ENCODE measurements at places on chromosomes 12 and 14.
A peak's percentile ranks its signal among the peaks of the same experiment; 100 is the strongest.

- no peak for DNase-seq
Measured at GRCh38 chr14:92411941-92412340, 89.0 kb downstream of the SLC24A4 start.

- no peak for DNase-seq
Measured at GRCh38 chr12:63319386-63319785, 168.4 kb upstream of the AVPR1A start.

DNA sequence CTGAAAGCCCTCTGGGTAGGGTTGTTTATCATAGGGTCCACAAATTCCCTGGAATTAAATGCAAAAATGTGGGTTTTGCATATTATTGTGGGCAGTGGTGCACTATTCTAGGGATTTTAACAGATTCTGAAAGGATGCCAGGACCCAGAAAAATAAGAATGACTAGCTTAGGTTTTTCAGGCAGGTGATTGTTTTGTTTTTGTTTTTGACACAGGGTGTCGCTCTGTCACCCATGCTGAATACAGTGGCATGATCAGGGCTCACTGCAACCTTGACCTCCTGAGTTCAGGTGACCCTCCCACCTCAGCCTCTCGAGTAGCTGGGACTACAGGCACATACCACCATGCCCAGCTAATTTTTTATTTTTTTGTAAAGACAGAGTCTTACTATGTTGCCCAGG lies 19.2 kb downstream of the GALNT6 start:
- DNase-seq = no peak

DNA sequence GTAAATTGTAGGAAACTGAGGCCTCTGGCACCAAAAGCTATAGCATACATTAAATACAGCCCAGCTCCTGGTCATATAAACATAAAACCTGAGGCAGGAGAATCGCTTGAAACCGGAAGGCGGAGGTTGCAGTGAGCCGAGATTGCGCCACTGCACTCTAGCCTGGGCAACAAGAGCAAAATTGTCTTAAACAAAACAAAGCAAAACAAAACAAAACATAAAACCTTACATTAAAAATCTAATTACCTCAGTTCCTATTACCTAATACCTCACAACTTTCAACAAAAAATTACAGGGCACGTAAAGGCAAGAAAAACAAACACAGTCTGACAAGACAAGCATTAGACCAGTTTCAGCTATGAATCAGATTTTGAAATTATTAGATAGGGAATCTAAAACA lies 36.7 kb downstream of the TMEM116 start:
- no peak for DNase-seq

GRCh38 chr12:127150479-127150878 lies 1116.5 kb upstream of the TMEM132C start:
- DNase-seq = no peak

DNA sequence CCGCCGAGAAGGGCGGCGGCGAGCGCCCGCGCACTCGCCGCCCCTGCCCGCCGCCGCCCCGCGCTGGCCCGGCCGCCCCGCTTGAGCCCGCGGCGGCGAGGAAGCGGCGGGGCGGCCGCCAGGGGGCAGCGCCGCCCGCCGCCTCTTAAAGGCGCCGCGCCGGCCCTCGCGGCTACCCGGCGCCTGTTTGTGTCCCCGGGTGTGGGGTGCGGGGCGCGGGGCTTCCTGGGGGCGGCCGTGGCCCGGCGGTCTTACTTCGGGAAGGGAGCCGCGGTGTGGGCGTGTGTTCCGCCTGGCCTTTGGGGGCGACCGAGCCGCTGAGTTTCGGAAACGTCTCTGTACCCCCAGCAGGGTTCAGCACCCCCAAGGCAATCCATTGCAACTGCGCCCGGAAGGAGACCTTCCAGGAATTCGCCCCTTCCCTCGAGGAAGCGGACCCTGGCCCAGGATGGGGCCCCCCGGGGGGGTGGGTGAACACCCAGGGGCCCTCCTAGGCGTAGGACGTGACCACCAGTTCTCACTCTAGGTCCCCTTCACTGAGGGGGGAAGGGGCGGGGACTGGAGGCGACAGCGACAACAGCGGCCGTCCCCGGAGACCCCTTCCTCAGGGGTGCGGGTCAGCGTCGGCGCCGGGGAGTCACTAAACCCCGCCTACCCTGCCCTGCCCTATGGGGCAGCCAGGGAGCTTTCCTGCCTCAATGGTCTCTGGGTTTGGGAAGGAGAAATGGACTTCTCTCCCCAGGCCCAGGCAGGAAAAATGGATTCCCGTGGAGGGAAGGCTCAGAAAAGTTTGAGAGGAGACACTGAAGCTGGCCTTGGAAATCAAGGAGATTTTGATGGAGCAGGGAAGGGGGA lies at the start of gene ITPK1:
TSS of gene ITPK1 (minus strand) at position 105 of the 855 bp plus-strand sequence. CDS start 762 bp downstream, outside the sequence.
- peak; percentile 18 for DNase-seq

- DNase-seq = no peak
Measured at GRCh38 chr12:92995258-92995903, 66.3 kb upstream of the EEA1 start.

GRCh38 chr12:66620026-66620425 lies 58.9 kb downstream of the GRIP1 start:
- DNase-seq = no peak

DNA sequence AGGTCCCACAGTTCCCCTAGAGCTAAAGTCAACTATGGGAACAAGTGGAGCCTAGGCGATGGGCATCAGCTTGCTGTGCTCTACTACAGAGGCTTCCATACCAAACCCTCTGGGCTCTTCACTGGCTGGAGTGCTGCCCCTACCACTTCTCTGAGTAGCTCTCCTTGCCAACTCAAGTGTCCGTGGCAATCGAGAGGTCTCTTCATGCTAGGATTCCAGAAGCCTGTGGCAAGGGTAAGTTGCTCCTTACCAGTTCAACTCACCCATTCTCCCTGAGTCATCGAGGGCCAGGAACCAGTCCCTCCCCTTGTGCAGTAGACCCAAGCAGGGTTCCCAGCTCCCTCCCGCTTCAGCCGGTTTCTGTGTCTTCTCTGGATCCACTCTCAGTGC lies 76.1 kb downstream of the GALC start:
- no peak for DNase-seq

- DNase-seq = no peak
Measured at GRCh38 chr12:57094208-57095160, 5.6 kb downstream of the NAB2 start.

DNA sequence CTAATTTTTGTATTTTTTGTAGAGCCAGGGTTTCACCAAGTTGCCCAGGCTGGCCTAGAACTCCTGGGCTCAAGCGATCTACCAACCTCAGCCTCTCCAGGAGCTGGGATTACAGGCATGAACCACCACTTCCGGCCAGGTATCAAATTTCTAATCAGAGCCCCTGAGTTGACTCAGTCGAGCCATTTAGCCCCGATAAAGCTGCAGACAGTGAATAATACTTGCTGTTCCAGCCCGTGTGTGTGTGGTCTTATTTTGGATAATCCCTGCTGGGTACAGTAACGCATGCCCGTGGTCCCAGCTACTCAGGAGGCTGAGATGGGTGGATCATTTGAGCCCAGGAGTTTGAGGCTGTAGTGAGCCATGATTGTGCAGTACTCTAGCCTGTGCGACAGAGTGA lies 57.0 kb downstream of the TEAD4 start:
- no peak for DNase-seq

DNA sequence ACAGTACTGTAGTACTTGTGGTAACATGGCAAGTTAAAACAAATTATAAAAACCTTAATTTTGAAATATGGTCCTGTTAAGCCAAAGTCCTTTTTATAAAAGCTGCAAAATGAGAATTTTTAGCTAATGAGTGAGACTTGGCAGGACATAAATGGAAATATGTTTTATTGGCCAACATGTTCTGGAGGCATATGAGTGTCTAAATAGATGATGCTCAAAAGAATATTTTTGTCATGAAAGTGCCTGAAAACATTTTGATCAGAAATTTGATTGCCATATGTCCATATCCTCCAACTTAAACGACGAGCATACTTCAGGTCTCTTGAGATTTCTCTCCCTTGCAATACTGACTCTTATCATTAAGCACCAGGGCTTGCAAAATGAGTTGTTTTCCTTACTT lies 972.6 kb downstream of the TMTC2 start:
- no peak for DNase-seq

DNA sequence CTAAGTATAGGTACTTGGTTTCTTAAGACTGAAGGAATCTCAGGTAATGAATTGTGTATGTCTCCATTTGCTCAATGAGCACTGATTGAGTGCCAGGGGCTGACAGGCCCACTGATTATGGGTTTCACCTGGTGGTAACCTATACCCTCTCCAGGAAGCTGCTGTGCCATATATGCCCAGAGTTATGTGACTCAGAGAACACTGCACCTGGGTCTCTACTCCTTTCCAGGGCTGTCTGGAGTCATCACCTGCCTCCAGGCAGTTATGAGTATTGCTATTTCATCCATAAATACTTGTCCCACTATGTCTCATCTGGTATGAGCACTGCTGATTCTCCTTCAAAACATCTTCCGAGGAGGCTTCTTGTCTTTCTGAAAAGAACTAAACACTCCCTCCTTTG lies 692.9 kb downstream of the BCL11B start:
- no peak for DNase-seq

DNA sequence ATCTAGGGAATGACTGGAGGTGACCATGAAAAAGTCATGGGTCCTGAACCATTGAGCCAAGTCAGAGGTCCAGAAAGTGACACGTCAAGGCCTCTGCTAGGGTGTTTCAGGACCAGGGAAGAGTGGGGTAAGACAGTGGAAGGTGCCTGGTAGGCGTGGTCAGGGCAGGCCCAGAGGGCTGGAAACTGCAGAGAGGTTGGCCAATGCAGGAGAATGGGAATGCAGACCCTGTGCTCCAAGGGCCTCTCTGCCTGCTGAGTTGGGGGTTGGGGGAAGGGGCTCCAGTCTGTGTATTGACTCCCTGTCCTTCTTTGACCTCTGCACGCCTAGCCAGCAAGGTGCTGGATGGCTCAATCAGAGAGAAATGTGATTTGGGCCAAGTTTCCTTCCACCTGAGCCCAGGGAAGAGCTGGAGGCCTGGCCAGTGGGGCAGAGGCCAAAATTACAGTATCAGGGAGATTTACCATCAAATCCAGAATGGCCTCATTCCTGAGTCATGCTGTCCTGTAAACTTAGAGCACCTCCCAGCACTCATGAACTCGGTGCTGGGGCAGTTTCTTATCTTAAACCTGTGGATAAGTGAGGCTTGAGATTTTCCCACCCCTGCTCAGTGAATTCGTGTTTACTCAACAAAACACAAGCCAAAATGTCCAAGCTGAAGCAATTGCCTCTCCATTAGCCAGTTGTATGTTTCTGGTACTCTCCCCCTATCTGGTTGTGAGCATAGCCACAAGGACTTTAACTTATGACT lies 24.4 kb downstream of the IRF2BPL start:
- DNase-seq = no peak

GRCh38 chr12:114025935-114026334 lies 59.8 kb upstream of the RBM19 start:
- DNase-seq = no peak

GRCh38 chr12:43062201-43062895 lies 472.8 kb upstream of the PRICKLE1 start:
- no peak for DNase-seq

- no peak for DNase-seq
Measured at GRCh38 chr12:119211884-119212283, 33.2 kb downstream of the HSPB8 start.

GRCh38 chr12:93229494-93230325 lies 148.0 kb upstream of the NUDT4 start:
- no peak for DNase-seq

DNA sequence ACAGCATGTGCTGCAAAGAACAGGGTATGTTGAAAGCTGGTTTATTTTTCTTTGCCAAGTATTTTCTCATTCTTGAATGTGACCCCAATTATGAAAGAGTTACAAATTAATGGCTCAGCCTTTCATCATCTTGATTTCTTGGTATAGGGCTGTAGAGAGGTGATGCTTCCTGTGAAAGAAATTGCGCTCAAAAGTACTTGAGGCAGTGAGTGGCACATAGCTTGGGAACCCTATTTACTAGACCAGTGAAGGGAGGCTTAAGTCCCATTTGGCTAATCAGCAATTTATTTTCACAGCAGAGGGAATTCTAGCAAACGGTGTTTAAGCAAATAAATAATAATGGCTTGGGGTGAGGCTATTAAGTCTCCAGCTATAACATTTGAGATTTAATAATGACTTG lies 153.9 kb upstream of the MIS18BP1 start:
- no peak for DNase-seq

- no peak for DNase-seq
Measured at GRCh38 chr12:92003701-92004100, 141.9 kb downstream of the BTG1 start.

DNA sequence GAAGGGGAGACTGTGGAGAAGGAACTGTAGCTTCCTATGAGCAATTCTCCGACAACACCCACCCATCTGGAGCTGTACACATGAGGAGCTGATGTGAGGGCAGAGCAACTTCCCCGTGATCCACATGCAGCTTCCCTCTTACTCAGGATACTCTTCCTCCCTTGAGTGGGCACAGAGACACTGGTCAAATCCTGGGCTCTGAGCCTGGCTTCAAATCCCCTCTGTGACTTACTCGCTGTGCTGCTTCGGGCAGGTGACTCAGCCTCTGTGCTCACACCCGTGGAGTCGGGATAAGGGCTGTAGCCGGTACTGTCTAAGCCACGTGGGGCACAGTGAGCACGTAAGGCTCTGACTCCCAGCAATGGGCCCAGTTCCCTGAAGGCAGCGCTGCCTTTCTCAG lies 31.1 kb downstream of the ZFYVE21 start:
- DNase-seq = no peak

DNA sequence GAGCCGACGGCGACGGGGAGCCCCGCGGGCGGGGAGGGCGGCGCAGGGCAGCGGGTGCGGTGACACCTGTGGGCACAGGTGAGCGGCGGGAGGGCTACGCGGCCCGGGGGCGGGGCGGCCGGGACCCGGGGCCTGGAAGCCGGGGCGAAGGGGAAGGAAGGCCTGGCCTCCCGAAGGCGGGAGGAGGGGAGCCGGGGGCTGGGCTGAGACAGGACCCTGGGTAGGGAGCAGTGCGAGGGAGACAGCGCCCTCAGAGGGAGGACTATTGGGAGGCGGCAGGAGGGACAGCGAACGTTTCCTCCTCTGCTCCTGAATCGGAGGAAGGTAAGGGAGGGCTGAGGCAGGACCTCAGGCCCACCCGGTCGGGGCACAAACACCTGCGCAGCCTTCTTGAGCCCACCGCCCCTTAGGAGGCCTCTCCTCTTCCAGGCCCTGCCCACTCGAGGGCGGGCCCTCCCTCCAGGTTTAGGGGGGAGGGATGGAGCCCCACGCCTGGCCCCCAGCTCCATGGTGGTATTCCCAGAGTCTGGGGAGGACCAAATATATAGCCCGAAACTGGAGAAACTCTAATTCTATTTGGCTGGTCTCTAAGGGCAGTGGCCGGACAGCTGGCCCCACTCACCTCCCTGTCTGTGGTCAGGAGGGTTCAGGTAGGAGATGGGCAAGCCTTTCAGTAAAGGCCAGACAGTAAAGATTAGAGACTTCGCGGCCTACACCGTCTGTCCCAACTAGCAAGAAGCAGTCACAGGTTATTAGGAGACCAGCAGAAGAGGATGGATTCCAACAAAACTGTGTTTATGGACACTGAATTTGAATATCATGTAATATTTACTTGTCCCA lies 509 bp downstream of the PLEKHG6 start:
- no peak for DNase-seq

Data from activated CD4-positive, alpha-beta T cell treated with anti-CD3 and anti-CD28 coated beads for 24 hours (primary cell).